ENCODE measurements at places on chromosomes 4 and X. TPM values are rescaled to one million over a fixed set of nuclear protein-coding genes. Genes with fewer than 3 reads are reported as not detected.

Gene ZDHHC15
- 3.7 TPM for total RNA-seq

Gene PITX2
- total RNA-seq, result not detected

Gene ADGRA3
- 9.8 TPM for total RNA-seq

Gene CORIN
- total RNA-seq, result 0.13 TPM

Gene CD40LG
- total RNA-seq, result not detected

Gene MAGEB2
- not detected for total RNA-seq

Gene CSTF2
- total RNA-seq, result 14.4 TPM

Gene COL4A6
- total RNA-seq, result 4.4 TPM

Gene PFKFB1
- 0.19 TPM for total RNA-seq

Gene ABCG2
- 1.7 TPM for total RNA-seq

Gene DIPK2B
- total RNA-seq, result 0.53 TPM

Gene MAGED4
- total RNA-seq, result 2.0 TPM

Gene IL2
- not detected for total RNA-seq

Gene TLL1
- under 0.01 TPM for total RNA-seq

Gene MAP7D2
- total RNA-seq, result not detected

Gene FAM114A1
- total RNA-seq, result 446 TPM

Gene INTU
- total RNA-seq, result 2.9 TPM

Gene SOX3
- not detected for total RNA-seq

Gene MAGEA8
- not detected for total RNA-seq

Gene TECRL
- total RNA-seq, result not detected

Gene FAM184B
- not detected for total RNA-seq

Gene NSUN7
- not detected for total RNA-seq

Gene GSX2
- not detected for total RNA-seq

Gene GAGE13
- not detected for total RNA-seq

Gene NAP1L2
- 1.2 TPM for total RNA-seq

Gene VCX2
- total RNA-seq, result not detected

Gene DTHD1
- not detected for total RNA-seq

Gene FRMD7
- not detected for total RNA-seq

Gene FGF2
- 33.0 TPM for total RNA-seq

Gene DEFB131A
- not detected for total RNA-seq

Gene CYLC1
- not detected for total RNA-seq

Gene CXorf49
- not detected for total RNA-seq

Gene PIM2
- 3.3 TPM for total RNA-seq

Gene KIT
- 1.3 TPM for total RNA-seq

Gene NAA11
- 0.06 TPM for total RNA-seq

Gene NOX1
- total RNA-seq, result not detected

Gene RAP1GDS1
- 42.3 TPM for total RNA-seq

Gene CT45A3
- total RNA-seq, result not detected

Gene PHKA1
- 13.9 TPM for total RNA-seq

Gene PNMA3
- total RNA-seq, result 0.06 TPM

Gene TLR10
- not detected for total RNA-seq

Gene MID2
- total RNA-seq, result 12.0 TPM

Gene CENPVL1
- total RNA-seq, result not detected

Gene SHROOM3
- 7.0 TPM for total RNA-seq

Gene SOD3
- total RNA-seq, result 136 TPM

Gene PDGFRA
- total RNA-seq, result 742 TPM

Gene FAAH2
- 0.25 TPM for total RNA-seq

Gene PPP2R2C
- total RNA-seq, result under 0.01 TPM

Gene CLDN22
- total RNA-seq, result not detected

Gene ARMCX1
- 75.3 TPM for total RNA-seq

Gene LAS1L
- total RNA-seq, result 26.4 TPM

Gene DDX53
- not detected for total RNA-seq

Gene TCEAL5
- not detected for total RNA-seq

Gene FGF5
- 18.8 TPM for total RNA-seq

Gene CLDN34
- total RNA-seq, result not detected

Gene TCEAL3
- total RNA-seq, result 27.9 TPM

Gene BMPR1B
- 2.2 TPM for total RNA-seq

Measured in aortic smooth muscle cell (primary cell).